ENCODE measurements at places on chromosomes 1 and 21.

GRCh38 chr21:36910581-36911307, 55.7 kb downstream of the HLCS start:
- DNase-seq: no peak

- DNase-seq: no peak
These were observed 14.3 kb downstream of the NADK start for GRCh38 chr1:1763657-1764621.

DNA sequence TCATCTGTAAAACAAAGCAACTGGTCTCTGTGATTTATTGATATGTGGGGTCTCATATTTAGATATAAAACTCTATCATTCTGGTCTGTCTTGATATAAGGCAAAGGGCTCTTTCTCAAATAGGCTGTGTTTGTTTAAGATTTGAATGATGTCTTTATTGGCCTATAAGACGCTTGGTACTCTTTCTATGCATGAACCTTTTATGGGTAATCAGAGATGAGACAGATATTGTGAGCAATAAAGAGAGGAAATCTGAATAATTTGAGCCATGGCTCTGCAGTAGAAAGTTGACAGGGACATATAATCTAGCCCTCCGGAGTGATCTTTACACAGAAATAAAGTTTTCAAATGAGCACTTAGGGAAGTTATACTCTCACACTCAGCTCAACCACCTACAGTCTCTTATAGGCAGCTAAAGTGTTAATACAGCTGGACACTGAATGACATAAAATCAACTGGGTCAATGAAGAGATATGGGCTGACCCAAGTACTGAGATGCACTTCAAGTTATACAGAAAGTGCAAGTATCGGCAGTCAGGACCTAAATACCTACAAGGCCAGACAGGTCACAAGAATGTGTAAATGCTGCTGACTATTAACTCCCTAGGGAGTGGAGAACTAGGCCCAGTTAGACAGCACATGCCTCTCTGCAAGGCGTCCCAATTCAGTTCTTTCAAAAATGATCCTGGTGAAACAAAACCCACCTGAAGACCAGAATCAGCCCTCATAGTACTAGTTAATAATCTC, 111.0 kb downstream of the PTPN14 start:
- DNase-seq: no peak

DNA sequence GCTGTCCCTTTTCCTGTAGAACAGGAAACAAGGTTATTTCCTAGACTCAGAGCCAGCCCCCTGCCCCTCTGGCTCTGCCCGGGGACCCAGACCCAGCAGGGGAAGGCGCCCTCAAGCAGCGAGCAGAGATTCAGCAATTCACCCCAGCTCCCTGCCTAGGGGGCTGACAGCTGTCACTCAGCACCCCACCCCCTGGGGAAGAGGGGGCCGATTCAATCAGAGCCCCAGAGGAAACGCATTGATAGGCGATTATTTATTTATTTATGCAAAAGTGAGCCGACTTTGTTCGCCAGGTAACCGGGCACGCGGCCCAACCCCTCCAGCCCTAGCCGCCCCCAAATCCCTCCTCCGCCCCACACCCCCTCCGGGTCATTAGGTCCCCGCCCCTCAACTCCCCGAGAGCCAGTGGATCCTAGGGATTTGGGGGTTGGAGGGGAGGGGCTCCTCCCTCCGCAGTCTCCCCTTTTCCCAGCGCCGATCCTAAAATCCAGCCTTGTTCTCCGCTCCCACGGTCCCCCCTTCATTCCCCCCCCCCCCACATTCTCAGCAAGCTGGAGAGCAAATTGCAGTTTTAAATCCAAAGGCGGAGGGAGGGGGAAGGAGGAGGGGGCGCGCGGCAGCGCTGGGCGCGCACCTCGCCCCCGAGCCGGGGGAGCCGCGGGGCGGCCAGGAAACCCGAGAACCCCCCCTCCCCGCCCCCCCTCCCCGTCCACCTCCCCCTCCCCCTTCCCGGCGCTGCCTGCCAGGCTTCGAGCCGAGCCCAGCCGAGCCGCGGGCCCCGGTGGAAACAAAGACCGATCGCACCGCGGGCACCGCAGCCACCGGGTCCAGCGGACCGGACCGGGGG, 1.3 kb downstream of the AHDC1 start:
- DNase-seq: peak; percentile 31

- DNase-seq: no peak
These were observed 222.7 kb downstream of the PTPRU start for GRCh38 chr1:29458737-29459619.

DNA sequence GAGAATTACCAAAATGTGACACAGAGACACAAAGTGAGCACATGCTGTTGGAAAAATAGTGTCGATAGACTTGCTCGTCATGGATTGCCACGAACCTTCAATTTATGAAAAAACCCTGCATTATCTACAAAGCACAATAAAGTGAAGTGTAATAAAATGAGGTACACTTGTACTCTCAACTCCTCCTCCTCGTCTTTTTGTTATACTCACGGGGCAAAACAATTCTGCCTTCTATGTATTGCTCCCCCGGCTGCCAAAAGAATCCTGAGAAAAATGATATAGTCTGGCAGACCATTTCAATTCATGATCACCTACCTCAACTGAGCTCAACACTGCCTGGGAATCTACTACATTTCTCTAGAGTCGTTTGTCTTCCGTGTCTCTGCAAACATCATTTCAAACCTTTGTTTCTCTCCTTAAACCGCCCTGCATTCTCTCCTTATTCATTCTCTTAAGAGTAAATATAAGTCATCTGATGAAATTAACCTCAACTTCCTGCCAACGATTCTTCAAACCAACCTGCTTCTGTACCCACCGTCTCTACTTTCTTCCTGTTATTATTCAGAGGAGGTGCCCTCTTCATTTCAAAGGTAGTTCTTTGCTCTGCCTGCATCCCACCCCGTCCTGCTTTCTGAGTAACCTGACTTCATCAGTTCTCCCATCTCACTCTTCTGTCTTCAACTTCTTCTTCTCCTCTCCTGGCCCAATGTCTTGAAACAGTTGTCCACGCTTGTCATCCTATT, 12.9 kb upstream of the IL19 start:
- DNase-seq: no peak

DNA sequence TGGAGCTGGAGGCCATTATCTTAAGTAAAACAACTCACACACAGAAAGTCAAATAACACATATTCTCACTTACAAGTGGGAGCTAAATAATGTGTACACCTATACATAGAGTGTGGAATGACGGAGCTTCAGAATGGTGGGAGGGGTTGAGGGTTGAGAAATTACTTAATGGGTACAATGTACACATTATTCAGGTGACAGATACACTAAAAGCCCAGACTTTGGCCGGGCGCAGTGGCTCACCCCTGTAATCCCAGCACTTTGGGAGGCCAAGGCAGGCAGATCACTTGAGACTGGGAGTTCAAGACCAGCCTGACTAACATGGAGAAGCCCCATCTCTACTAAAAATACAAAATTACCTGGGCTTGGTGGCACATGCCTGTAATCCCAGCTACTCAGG, 24.9 kb upstream of the LRIG2 start:
- no peak for DNase-seq

DNA sequence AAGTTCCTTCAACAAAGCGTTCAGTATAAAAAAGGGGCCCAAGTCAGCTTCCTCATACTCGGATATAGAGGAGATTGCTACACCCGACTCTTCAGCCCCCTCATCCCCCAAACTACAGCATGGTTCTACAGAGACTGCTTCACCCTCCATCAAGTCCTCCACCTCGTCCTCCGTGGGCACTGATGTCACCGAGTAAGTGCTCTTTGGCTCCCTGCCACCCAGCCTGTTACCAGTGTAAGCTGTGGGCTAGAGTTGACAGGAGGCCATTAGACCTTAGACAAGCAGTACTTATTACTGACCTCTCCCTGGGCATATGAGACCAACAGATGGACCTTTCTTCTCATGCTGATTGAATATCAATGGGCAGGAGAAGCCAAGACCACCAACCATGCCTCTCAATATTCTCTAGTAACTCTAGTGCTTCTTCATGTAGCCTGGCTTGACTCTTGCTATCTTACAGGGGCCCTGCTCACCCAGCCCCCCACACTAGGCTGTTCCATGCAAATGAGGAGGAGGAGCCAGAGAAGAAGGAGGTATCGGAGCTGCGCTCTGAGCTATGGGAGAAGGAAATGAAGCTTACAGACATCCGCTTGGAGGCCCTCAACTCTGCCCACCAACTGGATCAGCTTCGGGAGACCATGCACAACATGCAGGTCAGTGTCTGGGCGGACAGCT, 20.9 kb upstream of the IPO9 start:
- no peak for DNase-seq

DNA sequence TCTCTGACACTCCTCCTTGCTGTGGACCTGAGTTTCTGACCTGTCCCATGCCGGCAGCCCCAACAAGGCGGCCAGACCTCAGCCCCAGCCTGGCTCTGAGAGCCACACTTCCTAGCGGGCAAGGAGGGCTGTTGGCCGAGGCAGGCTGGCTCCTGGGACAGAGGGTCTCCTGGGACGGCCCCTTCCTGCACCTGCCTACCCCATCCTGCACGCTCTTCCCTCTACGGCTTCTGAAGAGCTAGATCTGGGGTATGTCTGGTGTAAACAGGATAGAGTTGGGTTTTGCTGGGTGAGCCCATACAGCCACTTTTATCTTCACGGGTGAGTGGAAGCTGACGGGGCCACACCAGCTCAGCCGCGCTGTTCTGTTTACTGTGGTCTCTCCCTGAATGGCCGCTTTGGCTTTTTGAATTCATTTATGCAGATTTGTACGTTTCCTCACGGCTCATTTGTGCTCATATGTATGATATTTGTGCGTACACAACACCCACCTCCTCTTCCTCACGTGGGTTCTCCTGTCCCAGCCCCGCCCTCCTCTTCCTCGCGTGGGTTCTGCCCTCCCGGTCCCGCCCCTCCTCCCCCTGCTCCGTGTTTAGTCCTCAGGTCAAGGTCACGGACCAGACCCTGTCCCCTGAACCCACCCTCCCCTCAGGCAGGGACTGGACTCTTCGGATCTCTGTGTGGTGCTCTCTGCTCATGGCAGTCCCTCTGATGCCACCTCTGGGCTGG, 34.7 kb upstream of the POFUT2 start:
- no peak for DNase-seq

GRCh38 chr1:63909526-63909925, 135.7 kb downstream of the ROR1 start:
- no peak for DNase-seq

- DNase-seq: no peak
These were observed 882.2 kb upstream of the B3GALT2 start for GRCh38 chr1:194068446-194069167.

- no peak for DNase-seq
These were observed 80.7 kb downstream of the ATP5PO start for GRCh38 chr21:33834801-33835500.

GRCh38 chr1:228851193-228851592, 115.9 kb downstream of the RHOU start:
- no peak for DNase-seq

DNA sequence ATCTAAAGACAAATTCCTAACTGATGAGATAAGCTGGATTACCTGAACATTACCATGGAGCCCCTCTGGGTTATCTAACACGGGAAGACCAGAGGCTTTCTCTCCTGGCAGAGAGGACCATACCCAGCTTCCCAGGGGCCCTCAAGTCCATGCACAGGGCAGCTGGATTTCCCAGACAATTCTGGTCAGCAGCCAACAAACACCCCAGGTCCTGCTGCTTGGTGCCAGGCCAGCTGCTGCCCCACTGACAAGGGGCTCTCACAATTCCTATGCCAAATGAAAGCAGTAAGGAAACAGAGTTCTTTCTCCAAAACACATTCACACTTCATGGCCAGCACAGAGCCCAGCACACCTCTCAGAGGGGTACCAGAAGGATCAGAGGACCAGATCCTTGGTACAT, 114.2 kb downstream of the HLCS start:
- no peak for DNase-seq

- no peak for DNase-seq
These were observed 67.0 kb downstream of the ARHGEF16 start for GRCh38 chr1:3521426-3521825.

GRCh38 chr1:185463433-185463832, 146.4 kb upstream of the IVNS1ABP start:
- DNase-seq: no peak

- DNase-seq: no peak
These were observed 394.9 kb downstream of the NPHP4 start for GRCh38 chr1:5597171-5597850.

GRCh38 chr1:19055701-19056100, 99.2 kb upstream of the IFFO2 start:
- no peak for DNase-seq

DNA sequence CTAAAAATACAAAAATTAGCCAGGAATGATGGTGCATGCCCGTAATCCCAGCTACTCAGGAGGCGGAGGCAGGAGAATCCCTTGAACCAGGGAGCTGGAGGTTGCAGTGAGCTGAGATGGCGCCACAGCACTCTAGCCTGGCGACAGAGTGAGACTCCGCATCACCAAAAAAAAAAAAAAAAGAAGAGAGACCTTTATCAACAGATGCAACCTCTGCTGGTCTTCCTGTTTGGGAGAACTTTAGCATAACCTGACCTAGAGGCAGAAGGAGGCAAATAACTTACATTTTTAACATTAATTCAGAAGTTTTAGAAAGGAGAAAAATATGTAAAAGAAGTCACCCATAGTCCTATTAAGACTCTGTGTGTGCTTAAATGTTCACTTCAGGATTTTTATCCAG, 32.4 kb downstream of the SLAMF1 start:
- no peak for DNase-seq

DNA sequence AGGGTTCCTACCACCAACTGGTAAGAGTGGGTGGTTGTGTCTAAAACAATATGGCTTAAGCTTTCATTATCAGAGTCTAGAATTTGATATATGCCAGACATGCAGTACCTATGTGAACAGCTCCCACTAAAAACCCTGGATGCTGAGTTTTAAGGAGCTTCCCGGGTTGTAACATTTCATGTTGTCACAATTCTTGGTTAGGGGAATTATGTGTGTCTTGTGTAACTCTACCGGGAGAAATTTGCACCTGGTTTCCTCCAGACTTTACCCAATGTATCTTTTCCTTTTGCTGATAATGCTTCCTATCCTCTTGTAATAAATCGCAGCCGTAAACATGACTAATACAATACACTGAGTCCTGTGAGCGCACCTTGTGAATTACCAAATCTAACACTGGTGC, 48.3 kb downstream of the ARID4B start:
- DNase-seq: no peak

- DNase-seq: no peak
These were observed 6.5 kb upstream of the GUCA2A start for GRCh38 chr1:42170779-42171621.

GRCh38 chr1:192171123-192171522, 12.9 kb downstream of the RGS18 start:
- no peak for DNase-seq

DNA sequence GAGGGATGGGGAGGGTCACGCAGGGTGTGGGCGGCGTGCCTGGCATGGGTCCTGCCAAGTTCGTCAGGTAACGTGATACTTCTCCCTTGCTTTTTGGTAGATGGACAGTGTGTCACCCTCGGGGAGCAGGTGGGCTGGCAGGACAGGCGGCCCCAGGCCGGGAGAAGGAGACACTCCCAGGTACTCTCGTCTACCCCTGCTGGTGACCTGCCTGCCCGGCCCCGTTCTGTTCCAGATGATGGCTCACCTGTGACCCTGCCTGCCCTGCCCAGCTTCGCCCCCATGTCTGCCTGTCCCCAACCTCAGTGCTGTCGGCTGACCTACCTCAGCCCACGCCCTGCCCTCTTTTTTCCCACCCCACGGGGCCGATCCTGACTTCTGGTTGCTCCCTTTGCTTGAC, 144.7 kb downstream of the PCBP3 start:
- no peak for DNase-seq

GRCh38 chr1:104459886-104460285, 710.2 kb downstream of the AMY1C start:
- no peak for DNase-seq
